Effector memory CD8-positive, alpha-beta T cell (primary cell): ENCODE measurements at places on chromosomes 6 and 20.

GRCh38 chr20:63425846-63426485, 46.5 kb downstream of the KCNQ2 start:
- no peaks in the 10 kb centered on the region for H3K36me3 ChIP-seq
- no peak for DNase-seq
- H3K27ac ChIP-seq: no peak overlapping the region

DNA sequence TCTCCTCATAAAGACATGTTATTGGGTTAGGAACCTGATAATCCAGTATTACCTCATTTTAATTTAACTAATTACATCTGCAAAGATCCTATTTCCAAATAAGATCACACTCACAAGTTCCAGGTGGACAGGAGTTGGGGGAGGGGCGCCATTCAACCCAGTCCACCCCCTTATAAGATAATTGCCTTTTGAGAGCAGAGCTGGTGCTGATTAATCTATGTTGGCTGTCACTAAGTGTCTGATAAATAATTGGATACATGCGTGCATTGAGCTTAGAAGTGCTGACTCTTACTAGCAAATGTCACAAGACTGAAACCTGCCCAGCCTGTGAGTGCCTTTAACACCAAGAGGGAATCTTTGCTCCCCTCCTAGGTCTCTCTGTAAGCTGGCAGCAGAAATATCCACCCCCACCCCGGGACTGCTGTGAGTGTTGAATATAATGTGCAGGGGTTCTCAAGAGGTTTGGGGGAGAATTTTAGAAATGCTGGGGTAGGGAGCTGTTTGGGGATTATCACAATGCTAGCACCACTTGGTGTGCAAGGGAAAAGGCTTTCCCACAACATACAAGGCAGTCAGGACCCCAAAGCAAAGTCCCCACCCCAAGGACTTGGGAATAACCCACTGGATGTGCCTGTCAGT, 87.5 kb downstream of the ANKRD60 start:
- H3K36me3 ChIP-seq: no peaks in the 10 kb centered on the region
- H3K4me1 ChIP-seq: no peaks in the 10 kb centered on the region
- H3K27me3 ChIP-seq: peaks cover 36% of the 10 kb centered on the region
- DNase-seq: no peak
- no peak overlapping the region for H3K4me3 ChIP-seq
- H3K27ac ChIP-seq: no peak overlapping the region

DNA sequence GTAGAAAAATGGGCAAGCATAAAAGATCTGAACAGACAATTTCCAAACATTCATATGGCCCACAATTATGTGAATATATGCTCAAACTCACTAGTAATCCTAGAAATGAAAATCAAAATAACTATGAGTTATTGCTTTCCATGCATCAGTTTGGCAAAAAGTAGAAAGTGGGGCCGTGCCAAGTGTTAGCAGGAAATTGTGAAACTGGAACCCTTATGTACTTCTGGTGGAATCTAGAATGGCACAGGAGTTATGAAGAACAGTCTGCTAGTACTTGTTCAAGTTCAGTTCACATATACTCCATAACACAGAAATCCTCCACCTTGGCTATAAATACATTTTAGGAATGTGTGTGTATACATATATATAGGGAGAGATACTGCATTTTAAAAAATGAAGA, 89.8 kb downstream of the EYA2 start:
- no peak overlapping the region for H3K4me3 ChIP-seq
- H3K27me3 ChIP-seq: peaks cover 31% of the 10 kb centered on the region
- H3K27ac ChIP-seq: no peak overlapping the region

GRCh38 chr6:11294228-11294627, 61.8 kb upstream of the NEDD9 start:
- H3K4me3 ChIP-seq: no peak overlapping the region
- no peak overlapping the region for H3K27ac ChIP-seq
- peaks cover 17% of the 10 kb centered on the region for H3K36me3 ChIP-seq
